ENCODE measurements at places on chromosomes 12 and 14.

DNA sequence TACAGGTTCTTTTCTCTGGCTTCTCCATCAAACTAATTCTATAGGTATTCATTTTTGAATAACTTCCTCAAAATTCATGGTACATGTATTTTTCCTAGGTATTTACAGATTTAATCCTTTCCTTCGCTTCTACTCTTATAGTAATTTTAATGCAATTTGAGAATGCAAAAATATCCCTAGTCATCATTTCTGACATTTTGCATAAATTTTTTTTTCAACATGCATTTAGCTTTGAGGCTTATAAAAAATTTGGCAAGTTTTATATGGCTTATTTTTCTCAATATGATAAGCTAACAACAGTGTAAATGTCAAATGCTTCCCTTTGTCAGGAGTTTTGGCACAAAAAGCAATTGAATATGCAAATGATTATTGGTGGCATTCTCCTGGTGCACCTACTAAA is 872.6 kb downstream of the FLRT2 start:
- DNase-seq = no peak

DNA sequence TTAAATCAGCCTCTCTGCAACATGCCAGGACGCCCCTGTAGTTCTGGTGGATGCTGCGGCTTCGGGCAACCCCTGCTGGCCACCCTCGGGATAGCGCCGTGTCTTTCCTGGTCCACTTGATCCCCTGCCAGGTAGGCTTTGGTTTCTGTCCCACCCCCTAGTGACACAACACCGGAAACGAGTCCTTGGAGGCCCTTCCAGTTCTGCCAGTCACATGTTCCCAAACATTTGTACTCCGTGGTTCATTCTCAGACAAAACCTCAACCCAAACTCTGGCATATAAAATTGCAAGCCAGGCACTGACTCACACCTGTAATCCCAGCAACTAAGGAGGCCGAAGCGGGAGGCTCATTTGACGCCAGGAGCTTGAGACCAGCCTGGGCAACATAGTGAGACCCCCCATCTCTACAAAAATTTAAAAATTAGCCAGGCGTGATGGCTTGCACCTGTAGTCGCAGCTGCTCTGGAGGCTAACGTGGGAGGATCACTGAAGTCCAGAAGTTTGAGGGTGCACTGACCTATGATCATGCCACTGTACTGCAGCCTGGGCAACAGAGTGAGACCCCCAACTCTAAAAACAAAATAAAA is 37.0 kb downstream of the RASAL1 start:
- peak; percentile 86 for DNase-seq

DNA sequence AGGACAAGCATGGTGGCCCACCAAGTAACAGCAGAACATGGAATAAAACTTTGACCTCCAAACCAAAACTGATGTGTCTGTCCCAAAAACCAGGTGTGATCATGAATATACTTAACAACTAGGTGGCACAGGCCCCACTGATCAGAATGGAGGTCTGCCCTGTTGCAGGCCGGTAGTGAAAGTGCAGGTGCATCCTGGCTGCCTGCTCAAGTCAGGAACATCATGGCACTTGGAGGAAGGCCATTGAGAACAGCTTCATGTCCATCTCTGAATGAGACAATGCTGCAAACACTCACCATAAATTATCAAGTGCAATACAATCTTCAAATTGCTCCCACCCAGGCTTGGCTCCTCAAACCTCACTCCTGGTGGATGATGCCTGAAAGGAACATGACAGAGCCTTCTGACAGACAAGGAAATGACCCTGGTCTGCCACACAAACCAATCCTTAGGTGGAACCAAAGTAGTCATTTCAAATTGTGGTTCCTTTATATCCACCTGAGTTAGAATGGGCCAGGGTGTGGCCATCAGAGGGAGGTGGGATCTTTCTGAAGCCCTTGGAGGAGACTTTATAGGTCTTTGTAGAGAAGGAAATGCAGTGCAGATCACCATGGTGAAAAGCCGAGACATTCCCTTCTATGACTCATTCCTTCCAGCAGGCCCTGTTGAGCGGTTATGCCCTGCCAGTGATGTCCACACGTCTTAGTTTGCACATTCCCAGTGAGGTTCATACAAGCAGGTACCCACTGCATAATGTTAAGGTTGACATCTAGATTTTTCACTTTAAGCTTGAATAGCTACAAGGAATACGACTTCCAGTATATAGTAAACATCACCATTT is 36.0 kb downstream of the EGLN3 start:
- no peak for DNase-seq

DNA sequence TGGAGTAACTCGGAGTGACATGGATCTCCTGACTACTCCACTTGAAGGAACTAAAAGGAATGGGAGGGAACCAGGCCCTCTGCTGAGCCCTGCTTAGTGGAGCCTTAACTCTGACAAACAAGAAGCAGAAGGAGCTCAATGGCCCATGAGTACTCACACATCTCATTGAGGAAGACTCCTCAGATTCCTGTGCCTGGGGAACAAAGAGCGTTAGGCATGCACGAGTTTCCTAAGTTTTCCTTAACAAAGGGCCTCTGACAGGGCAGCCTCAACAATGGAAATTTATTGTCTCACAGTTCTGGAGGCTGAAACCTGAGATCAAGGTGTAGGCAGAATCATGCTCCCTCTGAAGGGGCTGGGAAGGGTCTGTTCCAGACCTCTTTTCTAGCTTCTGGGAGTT is 185.7 kb upstream of the NTF3 start:
- no peak for DNase-seq
